Colonic mucosa (tissue), 4 donors: ENCODE measurements at places on chromosomes 2 and 18. TPM values are rescaled to one million over a fixed set of nuclear protein-coding genes. Genes with fewer than 3 reads are reported as not detected.

GRCh38 chr2:118535818-118536212 is 311.6 kb downstream of the EN1 start:
- DNase-seq: no peak

- DNase-seq: no peak
Observed at GRCh38 chr2:2123238-2123637, 207.8 kb downstream of the MYT1L start.

The RAB31 gene
- total RNA-seq: 16.0 TPM

The OR6B2 gene
- not detected for total RNA-seq

The RAPH1 gene
- 26.1 TPM for total RNA-seq

The GREB1 gene
- 1.1 TPM for total RNA-seq

DNA sequence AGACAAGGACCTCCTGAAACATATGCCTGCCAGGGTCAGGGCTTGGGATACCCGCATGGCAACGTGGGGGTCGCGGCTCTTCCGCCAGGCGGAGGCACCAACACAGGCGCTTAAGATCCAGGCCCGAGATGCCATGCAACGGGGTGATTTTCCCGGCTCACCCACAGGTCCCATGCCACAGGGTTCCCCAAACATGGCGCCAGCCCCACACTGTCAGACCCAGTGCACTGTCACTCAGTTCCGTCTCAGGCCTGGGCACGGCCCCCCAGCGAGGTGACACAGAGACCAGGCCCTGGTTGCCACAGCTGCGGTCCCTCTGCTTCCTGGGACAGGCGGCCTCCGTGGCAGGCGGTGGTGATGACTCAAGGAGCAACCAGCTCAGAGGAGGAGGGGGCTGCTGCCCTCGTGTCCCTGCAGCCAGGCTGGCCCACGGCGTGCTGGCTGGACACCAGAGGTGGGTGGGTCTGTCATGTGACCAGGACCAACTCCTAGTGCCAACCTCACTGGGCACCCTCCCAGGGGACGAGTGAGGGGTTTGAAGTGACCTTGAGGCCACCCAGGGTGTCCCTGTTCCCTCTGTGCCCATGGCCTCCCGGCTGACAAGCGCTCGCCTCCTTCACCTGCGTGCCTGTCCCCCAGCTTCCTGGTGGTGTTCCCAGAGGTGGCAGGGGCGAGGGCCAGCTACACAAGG is 4.9 kb downstream of the PDCD1 start:
- no peak for DNase-seq

DNA sequence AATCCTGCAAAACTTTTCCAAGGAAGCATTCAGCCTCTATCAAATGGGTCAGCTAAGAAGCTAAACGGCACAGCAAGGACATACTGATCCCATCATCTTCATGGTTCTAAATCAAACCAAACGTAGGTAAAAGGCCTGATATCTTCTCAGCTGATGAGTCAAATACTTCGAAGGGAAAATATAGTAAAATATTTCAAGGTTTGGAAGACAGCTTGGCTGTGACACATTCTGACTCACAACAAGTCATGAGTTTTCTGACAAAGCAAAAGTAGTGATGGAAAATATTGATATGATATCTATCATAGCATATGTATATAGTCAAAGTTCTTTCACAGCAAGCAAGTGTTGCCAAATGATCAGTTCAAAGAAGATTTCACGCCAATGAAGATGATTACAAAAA is 31.5 kb downstream of the DOCK10 start:
- no peak for DNase-seq

The HS6ST1 gene
- 19.3 TPM for total RNA-seq

DNA sequence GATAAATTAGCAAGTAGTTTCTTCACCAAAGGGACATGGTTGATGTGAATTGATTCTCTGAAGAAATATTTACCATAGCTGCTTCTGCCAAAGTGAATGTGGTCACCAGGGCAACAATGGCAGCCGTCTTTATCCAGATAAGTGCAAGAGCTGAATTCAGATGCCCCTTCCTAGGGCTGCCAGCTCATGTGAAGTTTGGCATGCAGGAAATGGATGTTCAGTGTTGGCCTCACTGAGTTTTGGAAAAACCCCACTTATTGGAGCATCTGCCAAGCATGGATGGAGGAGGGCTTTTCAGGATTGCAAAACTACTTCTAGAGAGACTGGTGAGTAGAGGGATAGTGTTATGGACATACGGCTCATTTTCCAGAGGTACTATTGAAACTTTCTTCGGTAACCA is 80.8 kb downstream of the FMNL2 start:
- DNase-seq: no peak

The MYCN gene
- total RNA-seq: 1.7 TPM

GRCh38 chr18:35389095-35389618 is 12.0 kb upstream of the ZNF396 start:
- DNase-seq: no peak

The BAZ2B gene
- total RNA-seq: 36.7 TPM

DNA sequence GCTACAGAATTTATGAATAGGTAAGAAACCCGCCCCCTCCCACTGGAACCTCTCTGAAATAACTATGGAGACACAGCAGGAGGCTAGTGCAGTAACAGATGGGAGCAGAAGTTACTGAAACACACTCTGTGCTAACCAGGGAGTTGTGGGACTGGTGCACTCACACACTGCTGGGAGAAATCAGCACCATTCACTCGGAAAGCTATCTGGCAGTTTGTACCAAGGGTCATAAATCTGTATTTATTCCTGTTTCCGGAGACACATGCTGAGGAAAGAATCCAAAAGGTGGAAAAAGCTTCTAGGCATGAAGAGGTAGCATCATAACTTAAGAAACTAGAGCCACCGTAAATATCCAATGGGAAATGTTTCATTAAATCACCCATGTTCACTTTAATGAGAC is 39.9 kb downstream of the TGFA start:
- DNase-seq: no peak
